G401 (cell line): ENCODE measurements at places on chromosomes 4 and X.
A peak's percentile ranks its signal among the peaks of the same experiment; 100 is the strongest.

- DNase-seq = peak; percentile 43
Measured at GRCh38 chr4:82721819-82722423, 76.7 kb downstream of the SCD5 start.

DNA sequence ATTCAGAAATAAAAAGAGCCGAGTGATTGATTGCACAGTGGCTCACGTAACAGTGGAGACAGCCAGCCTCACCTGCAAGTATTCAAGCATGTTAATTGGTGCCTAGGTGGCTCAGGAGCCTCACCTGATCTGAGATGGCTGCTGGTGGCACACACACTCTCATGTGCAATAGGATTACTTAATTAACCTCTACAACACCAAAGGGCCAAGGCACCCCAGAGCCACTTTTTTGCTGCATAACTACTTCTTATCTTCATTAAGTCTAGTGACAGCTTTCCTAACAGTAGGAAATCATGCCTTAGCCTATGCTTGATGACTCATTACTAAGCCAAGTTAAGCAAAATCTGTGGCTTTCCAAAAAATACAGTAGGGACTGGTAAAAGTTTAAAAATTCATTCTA, 117.3 kb upstream of the NOCT start:
- no peak for DNase-seq

- DNase-seq = no peak
Measured at GRCh38 chrX:9352694-9353411, 112.0 kb upstream of the TBL1X start.

- no peak for DNase-seq
Measured at GRCh38 chrX:31099536-31100090, 27.8 kb upstream of the FTHL17 start.

DNA sequence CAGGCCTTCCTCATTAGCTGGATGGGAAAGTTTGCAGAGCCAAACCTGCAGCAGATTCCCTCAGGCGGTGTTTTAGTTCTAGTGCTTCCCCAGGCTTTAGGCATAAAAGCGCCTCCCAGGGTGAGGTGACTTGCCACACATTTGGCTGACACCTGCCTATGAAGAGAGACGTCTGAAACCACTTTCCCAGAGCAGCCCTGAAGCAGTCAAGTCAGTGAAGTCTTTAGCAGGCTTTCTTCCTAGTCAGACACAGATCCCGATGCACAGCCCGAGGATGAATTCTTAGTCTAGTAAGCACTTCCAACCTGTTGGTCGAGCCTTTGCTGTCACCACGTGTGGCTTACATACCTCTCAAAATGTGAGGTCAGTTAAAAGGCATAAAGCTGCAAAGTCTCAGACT, 484.1 kb downstream of the SMARCA1 start:
- no peak for DNase-seq

GRCh38 chr4:90142081-90142480, 14.9 kb downstream of the CCSER1 start:
- no peak for DNase-seq

DNA sequence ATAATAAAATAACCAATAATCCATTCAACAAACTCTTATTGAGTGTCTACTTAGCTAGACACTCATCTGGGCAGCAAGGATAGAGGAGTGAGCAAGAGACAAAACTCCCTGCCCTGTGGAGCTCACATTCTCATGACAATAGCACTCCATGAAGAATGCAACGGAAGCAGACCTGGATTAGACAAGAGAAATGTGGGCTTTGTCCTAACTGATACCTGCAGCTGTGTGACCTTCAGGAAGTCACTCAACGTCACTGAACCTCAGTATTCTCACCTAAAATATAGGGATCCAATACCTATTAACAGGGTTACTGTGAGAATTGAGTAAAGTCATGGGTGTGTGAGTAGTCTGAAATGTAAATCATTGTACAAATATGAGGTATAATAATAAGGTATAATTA, 61.2 kb downstream of the NDNF start:
- no peak for DNase-seq

- DNase-seq = no peak
Measured at GRCh38 chr4:24105327-24106038, 215.6 kb upstream of the PPARGC1A start.

GRCh38 chr4:158182736-158183135, 9.9 kb upstream of the GASK1B start:
- no peak for DNase-seq

GRCh38 chr4:123299212-123299691, 97.3 kb upstream of the SPRY1 start:
- DNase-seq = no peak

DNA sequence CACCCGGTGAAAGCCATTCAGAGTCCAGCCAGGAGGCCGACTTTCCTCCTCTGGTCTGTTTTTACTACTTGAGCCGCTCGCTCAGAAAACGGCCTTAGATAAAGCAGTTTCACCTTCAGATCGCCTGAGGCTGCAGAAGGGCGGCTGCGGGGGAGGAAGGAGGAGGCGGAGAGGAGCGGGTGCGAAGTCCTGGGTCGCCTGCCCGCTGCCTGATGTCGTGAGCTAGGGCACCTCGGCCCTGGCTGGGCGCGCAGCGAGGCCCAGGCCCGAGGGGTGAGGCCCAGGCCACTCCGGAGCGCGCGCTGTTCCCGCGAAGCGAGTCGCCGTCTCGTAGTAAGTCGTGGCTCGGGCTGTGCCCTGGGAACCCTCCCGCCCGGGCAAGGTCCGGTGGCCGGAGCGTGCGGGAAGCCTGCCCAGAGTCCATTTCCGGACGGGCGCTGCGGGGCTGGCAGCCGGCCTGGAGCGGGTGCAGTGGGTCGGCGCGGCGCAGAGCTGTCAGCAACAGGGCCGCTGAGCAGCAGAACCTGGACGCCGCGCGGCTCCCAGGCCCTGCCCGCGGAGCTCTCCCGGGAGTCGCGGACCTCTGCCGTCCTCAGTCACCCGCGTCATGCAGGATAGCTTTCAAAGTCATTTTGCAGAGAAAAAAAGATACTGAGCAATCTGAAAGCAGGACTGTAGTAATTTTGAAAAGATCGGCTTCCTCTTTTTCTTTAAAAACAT, 18.6 kb downstream of the TRIM2 start:
- DNase-seq = peak; percentile 78

DNA sequence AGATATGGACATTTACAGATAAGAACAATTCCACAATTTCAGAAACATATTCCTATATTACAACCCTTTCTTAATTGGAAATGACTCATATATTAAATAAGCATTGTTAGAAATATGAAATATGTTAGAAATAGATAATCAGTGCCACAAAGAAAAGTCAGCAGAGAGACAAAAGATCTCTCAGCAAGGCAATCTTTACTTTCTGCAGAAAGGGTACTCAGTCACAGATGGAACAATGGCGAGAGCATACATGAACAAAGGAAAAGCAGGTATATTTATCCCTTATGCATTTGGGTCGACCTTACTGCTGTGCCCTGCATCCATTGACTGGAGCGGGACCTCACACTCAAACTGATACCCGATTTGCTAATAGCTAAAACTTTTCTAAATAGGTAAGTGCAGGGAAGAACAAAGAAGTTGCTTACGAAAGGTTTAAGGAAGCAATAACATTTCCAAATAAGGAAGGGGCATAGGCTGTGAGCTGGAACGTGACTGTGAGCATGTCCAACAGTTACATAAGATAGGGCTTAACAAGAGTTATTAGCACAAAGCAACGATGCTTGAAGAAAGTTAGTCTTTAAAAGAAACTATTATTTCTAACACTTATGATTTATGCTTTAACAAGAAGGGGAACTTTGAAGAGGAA, 40.8 kb downstream of the MGARP start:
- no peak for DNase-seq
